ENCODE measurements at places on chromosomes 7 and 10. TPM values are rescaled to one million over a fixed set of nuclear protein-coding genes. Genes with fewer than 3 reads are reported as not detected.

The NUTM2D gene
- 0.28 TPM for total RNA-seq

The HMX3 gene
- total RNA-seq = not detected

The SNCG gene
- 36.1 TPM for total RNA-seq

The GTF2IRD1 gene
- 4.4 TPM for total RNA-seq

The CEP55 gene
- total RNA-seq = 8.7 TPM

The UBTD1 gene
- 31.4 TPM for total RNA-seq

The NXPH1 gene
- total RNA-seq = not detected

The PNLIP gene
- total RNA-seq = not detected

The OR2A7 gene
- not detected for total RNA-seq

The SPDYE9 gene
- not detected for total RNA-seq

The CNNM1 gene
- total RNA-seq = 0.28 TPM

The HOXA6 gene
- 0.28 TPM for total RNA-seq

The SVIL gene
- 57.5 TPM for total RNA-seq

The FRA10AC1 gene
- total RNA-seq = 4.2 TPM

The SYPL1 gene
- total RNA-seq = 44.7 TPM

The TRPV5 gene
- not detected for total RNA-seq

The FEZF1 gene
- total RNA-seq = not detected

The PRR15 gene
- total RNA-seq = 3.7 TPM

The BEND7 gene
- total RNA-seq = 0.58 TPM

The FGFBP3 gene
- 0.56 TPM for total RNA-seq
